ENCODE measurements at places on chromosomes 4 and X.

DNA sequence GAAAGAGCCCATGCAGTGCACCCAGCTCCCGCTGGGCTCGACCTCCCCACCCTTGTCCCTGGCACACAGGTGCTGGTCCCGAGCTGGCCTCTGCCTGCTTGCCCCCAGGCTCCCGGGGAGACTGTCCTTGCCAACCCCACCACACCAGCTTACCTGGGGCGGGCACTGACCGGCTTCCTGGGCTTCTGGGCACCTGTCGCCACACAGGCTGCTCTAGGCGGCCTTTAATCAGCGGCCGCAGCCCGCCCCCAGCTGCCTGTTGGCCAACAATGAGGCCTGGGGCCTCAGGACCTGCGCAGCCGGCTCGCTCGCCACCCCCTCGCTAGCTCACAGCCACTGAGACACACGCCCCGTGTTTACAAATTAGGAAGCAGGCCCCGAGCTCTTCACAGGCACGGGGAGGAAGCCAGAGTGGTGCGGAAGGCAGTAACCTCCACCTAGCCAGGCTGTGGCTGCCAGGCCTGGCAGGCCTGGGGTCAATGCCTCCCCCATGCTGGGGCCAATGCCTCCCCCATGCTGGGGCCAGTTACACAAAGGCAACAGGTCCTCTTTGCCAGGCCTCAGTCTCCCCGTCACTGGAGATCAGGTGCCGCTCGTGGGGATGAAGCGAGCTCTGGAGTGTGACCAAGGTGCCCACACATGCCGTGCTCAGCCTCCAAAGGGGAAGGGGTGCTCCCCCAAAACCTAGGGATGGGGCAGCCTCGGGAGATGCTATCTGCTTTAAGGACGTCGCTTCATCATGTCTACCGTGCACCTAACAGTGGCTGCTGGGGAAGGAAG lies at the start of gene TREX2:
TREX2 (minus strand) TSS at position 201 of the 780 bp plus-strand sequence. CDS start 626 bp downstream, outside the sequence.
- DNase-seq: no peak

- DNase-seq: no peak
Observed at GRCh38 chrX:109774706-109775105, 41.6 kb upstream of the ACSL4 start.

DNA sequence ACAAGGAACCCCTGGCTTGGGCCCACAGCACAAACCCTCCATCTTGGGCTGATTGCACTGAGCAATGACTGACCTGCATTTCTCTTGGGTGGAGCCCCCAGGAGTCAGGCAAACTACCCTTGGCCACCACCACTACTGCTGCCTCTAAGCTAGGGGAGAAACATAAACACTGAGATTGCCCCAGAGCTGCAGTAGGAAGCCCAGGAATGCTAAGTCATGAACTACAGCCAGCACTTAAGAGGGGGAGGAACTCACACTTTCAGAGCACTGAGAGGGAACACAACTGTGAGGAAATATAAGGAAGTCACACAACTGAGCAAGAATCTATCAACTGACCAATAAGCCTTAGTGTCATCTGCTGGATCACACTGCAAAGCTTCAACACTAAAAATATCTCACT lies 111.6 kb upstream of the PPP3CA start:
- DNase-seq: no peak

GRCh38 chr4:94766856-94767255 lies 9.1 kb downstream of the BMPR1B start:
- DNase-seq: no peak

GRCh38 chrX:16788477-16788876 lies 2.2 kb downstream of the TXLNG start:
- DNase-seq: no peak

DNA sequence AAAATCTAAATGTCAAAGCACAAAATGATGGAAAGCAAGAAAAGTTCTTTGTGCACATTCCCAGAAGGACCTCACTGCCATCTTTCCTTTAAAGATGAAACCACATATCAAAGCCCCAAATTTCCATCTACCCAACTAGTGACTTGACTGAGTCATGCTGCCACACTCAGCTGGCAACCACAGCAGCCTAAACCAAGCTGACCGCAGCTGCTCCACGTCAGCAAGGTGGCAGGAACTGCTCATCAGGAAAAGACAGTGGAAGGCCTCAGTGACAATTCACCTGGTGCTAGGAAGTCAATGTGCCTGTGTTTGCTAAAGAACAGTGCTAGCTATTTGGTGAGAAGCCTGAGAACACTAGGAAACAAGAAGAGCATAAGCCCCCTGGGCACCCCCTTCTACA lies 26.1 kb downstream of the ACOX3 start:
- DNase-seq: no peak

- DNase-seq: no peak
Observed at GRCh38 chr4:113106108-113106507, 56.7 kb downstream of the ANK2 start.

DNA sequence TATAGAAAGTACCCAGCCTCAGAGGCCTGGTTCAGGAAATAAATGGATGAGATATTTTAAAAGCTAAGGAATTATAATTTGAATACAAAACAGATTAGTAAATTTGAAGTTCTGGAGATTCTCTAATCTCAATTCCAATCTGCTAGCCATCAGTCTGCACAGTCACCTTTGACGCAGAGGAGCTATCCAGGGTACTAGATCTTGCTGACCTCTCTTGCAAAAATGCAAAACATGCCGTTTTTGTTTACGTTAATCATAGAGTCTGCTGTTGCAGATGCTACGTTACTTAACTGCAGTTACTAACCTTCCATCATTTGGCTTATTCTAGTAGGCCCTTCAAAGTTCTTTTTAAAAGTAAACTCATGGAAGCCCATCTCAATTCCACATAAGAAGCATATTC lies 10.4 kb downstream of the CCSER1 start:
- no peak for DNase-seq

DNA sequence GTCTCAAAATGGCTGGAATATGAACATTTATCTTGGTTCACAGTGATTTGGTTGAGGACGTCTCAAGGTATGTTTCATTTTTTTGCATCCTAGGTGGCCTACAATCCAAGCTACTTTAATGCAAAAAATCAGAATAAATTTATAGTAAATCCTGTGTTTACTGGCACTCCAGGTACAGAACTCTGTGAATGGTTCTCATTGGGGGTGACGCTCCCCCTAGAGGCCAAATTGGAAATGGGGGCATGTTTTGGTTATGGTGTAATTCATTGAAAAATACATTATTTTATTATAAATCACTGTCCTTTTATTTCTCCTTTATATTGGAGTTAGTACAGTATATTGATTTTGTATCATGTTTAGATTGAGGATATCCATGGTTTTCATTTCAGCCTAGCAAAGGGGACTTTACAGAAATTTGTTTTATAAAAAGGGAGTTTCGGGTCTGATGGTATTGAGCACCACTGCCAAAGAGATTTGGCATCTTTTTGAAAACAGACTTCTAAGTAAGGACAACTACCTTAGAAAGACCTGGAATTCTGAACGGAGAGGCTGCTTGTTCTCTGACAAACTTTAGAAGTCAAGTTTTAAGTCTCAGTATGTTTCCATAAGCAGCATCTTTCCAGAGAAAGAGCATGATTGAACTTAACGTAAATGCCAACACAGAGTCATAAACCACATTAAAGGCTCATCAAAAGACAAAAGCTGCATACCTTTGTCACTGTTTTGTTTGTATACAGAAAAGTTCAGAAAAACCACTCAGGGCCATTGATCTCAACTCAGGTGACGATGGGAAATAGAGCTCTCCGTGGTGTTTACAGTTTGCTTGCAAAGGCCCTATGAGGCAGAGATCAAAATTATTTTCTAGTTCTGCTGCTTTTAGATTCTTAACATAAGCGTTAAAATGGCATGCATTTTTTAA lies 19.4 kb downstream of the MTM1 start:
- DNase-seq: no peak

- DNase-seq: no peak
Observed at GRCh38 chr4:143280861-143281260, 55.8 kb upstream of the GAB1 start.

GRCh38 chr4:119286377-119287002 lies 35.4 kb downstream of the FABP2 start:
- DNase-seq: no peak

GRCh38 chr4:163378661-163379060 lies 35.0 kb downstream of the NPY5R start:
- no peak for DNase-seq

- no peak for DNase-seq
Observed at GRCh38 chrX:45479196-45479834, 278.6 kb upstream of the DIPK2B start.

DNA sequence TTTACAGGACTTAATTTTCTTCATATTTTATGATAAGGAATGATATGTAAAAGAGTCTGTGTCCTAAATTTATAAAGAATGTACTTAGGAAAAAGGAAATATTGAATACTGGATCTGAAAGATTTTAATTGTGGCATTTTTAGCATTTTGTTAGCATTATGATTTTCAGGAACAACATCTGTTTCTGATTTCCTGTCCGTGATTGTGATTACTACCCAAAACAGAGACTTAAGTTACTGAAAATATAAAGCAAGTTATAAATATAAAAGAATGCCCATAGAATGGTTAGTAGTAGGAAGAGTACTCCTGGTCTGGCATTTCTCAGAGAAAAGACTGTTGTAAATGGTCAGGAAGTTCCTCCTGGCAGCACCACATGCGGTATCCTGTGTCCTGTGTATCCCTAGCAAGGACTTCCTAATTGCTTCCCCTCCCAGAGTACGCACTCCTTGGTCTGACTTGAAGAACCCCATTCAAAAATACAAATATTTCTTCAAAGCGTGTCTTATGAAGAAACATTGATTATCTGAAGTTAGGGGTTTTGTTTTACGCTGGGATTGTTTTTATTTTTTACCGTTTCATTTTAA lies 88.9 kb downstream of the RS1 start:
- no peak for DNase-seq

GRCh38 chrX:13090339-13091110 lies 46.1 kb upstream of the FAM9C start:
- DNase-seq: no peak

GRCh38 chrX:135737366-135738071 lies 24.1 kb downstream of the CT45A1 start:
- DNase-seq: no peak

DNA sequence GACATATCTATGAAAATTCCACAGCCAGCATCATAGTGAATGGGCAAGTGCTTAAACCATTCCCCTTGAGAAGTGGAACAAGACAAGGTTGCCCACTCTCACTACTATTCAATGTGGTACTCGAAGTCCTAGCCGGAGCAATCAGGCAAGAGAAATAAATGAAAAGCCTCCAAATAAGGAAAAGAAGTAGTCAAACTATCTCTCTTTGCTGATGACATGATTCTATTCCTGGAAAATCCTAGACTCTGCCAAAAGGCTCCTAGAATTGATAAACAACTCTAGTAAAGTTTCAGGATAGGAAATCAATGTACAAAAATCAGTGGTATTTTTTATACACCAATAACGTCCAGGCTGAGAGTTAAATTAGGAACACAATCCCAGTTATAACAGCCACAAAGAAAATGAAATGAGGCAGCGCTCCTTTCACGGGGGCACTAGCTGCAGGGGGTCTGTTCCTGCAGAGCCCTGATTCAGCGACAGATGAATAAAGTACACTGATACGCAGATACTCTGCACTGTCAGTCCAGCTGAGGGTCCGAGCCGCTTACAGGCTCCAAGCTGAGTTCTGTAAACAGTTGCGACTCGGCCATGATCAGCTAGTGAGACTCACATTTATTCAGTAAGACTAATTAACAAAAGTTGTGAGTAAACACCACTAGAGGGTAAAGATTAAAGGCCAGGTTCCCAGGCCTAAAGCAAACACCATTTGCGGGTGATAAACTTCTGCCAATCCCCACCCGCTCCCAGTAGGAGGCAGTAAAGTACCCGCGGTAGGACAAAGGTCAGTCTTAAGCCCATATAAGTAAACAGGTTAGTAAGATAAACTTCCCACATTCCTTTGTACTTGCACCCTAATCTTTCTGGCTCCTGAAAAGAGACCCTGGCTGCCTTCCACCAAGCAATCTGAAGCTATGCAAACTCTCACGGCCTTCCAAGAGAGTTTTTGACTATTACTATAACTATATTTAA lies 290.6 kb upstream of the GRID2 start:
- no peak for DNase-seq

DNA sequence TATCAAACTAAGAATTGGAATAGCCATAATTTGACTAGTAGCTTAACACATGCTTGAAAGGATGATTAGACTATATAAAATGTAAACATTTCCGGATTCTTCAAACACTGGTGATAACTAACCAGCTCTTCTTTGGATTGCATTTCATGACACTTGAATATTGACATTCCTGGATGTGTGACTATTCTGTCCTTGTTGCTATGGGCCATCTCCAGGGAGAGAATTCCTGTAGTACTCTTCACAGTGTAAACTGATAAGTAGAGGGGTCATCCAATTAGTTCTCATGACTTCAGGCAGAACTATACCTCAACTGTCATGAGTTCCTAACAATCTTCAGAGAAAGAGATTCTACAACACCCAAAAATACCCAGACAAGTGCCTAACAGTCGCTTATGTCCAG lies 1026.7 kb upstream of the TENM3 start:
- DNase-seq: no peak

- no peak for DNase-seq
Observed at GRCh38 chr4:37477126-37477525, 209.1 kb downstream of the RELL1 start.

GRCh38 chr4:26899991-26900390 lies 39.4 kb downstream of the STIM2 start:
- DNase-seq: no peak

DNA sequence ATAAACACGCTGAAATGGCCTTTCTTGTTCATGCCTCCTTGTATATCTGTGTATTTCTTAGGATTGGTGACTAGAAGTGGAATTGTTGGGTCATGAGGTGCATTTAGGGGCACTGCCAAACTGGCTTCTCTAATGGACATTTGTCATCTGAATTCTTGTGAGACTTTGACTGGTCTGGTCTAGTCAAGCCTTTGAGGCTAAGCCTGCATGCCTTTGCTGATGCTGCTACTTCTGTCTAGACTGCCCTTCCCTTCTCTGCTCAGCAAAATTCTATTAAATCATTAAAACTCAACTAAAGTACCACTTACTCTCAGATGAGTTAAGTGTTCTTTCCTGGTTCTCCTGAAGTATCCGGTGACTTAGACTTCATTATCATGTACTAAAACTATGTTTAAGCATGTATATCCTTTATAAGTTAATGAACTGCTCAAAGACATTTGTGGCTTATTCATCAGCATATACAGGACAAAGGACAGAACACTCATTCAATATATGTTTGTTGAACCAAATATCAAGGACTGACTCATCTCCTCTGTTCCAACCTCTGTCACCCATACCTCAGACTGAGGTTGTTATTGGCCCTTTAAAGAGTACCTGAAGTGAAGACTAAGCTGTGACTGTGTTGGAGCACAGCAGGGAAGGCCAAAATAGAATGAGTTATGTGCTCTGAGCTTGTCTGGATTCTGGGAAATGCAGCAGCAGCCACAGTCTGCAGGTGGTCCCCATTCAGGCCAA lies 9.0 kb downstream of the TCEAL1 start:
- no peak for DNase-seq

DNA sequence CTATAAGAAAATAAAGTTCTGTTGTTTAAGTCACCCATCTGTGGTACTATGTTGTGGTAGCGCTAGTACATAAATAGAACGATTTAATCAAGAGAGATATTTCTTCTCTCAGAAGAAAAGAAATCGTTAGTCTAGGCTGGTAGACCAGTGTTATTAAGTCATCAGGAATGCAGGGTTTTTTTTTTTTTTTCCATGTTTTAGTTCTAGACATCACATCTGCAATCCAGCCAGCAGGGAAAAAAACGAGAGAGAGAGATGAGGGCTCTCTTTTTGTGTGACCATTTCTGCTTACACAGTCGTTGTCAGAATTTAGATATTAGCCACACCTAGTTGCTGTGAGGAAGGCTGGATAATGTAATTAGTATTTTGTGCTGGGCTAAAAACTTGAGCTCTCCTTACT lies 417.4 kb downstream of the TMA16 start:
- DNase-seq: no peak

- DNase-seq: no peak
Observed at GRCh38 chr4:77126809-77127208, 30.2 kb upstream of the CCNG2 start.

Measured in left renal pelvis (tissue), 4 donors.